Activated CD4-positive, alpha-beta T cell treated with anti-CD3 and anti-CD28 coated beads, Interleukin-2, Interleukin-4, amounts not matched to agents 100 ng/mL and 50 ng/mL, durations not matched to agents 16 hours and 8 hours (primary cell): ENCODE measurements at places on chromosomes 2 and 18.

DNA sequence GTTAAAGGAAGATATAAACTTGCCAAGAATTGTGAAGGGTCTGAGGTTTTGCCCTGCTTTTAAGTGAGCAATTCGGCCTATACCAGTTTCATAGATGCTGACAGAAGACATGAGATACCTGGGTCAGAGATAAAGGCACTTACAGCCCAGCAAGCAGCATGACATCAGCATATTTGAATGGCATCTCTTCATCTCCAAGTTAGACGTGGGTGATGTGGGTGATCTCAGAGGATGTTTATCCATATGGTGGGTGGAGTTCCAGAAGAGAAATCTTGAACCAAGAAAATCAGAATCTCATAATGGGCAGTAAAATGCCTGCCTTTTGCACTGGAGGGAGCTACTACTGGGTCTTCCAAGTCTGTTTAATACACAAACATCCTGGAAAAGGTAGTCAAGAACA is 44.7 kb downstream of the GYPC start:
- DNase-seq: no peak

GRCh38 chr2:26712486-26713465 is 20.3 kb downstream of the KCNK3 start:
- DNase-seq: no peak

DNA sequence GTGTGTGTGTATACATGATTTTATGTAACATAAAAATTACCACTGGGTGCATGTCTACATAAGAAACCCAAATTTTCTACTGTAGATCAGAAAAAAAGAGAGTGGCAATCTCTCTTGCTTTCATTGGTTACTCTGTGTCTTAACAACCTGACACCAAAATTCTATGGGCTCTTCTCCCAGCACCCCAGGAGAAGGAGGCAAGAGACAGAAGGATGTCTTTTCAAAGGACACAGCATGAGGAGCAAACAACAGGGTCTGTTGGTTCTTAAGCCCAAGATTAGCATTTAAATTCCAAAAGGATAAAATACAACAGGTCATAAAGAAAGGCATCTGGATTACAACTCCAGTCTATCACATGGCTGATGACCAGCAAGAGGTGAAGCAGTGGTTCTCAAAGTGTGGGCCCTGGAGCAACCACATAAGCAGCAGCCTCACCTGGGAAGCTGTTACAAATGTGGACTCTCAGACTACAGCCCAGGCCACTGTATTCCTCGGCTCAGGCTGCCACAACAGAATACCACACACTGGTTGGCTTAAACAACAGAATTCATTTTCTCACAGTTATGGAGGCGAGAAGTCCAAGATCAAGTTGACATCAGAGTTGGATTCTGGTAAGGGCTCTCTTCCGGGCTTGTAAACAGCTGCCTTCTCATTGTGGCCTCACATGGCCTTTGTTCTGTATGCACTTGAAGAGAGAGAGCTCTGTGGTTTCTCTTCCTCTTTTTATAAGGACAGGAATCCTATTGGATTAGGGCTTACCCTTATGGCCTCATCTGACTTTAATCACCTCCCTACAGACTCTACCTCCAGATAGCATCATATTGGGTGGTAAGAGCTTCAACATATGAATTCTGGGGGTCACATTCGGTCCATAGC is 79.8 kb upstream of the RNF152 start:
- DNase-seq: no peak

DNA sequence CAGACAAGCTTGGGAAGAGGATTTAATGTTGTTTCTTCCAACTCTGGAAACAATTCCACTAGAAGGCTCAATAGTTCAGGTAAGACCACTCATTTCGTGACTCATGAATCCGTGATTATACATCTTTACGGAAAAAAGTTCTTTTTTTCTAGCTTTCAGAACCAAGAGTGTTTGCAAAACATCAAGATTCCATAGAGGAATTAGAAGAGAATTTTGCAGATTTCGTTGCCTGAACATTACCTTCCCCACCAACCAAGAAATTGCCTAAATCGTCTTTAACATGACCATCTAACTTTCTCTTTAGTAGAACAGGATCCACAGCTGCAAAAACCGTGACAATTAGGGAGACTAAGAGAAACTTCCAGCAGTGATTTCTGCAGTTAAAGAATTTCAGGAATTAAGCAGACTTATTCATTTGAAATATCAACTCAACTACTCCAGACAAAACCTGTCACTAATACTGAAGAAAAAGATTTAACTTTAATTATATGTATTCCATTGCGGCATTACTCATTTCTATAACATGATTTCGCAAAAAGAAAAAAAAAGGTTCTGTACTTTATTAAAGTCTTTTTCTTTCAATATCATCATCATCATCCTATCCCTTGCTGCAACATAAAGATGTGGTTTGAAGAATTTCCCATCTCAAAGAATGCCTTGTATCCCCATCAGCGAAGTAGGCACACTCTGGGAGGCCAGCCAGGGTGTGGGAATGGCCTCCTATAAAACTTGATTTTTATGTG is 1.9 kb upstream of the NAB1 start:
- no peak for DNase-seq

DNA sequence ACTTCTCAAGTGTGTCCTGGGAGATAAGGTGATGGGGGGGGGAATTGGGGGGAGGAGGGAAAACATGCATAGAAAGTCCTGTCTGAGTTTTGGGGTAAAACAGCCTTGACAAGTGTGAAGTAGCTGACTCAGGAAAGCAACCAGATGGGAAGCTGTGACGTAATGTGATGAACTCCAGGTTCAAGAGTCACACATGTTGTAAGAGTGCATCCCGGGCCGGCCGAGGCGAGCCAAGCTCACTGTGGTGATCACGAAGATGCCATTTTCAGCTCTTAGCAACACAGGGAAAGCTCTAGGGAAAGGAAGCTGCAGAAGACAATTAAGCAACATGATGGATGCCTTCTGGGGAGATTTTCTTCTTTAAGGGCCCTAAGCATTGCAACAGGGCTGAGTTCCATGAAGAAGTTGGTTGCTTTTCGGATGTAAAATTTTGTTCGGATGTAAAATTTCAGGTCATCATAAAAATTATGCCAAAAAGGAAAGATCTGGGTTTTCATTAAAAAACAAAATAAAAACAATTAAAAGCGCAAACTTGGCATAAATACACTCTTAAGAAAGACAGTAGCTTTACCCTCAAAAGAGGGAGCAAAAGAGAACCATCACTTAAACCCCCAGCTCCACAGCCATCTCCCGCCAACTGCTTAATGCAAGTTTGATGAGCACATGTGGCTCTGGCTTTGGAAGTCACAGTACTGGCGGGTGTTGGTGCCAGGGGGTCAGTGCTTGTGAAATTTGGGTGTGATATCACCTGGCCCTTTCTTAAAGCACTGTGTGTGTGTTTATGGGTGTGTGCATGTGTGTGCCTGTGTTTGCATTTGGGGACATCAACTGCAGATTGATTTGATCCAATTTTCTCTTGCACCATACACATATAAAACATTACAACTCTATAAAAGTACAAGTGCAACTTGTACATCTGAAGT is 19.1 kb downstream of the SERTAD2 start:
- no peak for DNase-seq

- DNase-seq: no peak
Measured at GRCh38 chr2:208983486-208983885, 440.4 kb upstream of the MAP2 start.

GRCh38 chr18:45580127-45580526 is 35.1 kb upstream of the SLC14A2 start:
- DNase-seq: no peak

GRCh38 chr18:5600378-5601071 is 56.7 kb upstream of the EPB41L3 start:
- no peak for DNase-seq

- no peak for DNase-seq
Measured at GRCh38 chr18:58805467-58806187, 59.0 kb upstream of the ZNF532 start.

- DNase-seq: no peak
Measured at GRCh38 chr18:46502444-46502843, 154.6 kb downstream of the LOXHD1 start.

DNA sequence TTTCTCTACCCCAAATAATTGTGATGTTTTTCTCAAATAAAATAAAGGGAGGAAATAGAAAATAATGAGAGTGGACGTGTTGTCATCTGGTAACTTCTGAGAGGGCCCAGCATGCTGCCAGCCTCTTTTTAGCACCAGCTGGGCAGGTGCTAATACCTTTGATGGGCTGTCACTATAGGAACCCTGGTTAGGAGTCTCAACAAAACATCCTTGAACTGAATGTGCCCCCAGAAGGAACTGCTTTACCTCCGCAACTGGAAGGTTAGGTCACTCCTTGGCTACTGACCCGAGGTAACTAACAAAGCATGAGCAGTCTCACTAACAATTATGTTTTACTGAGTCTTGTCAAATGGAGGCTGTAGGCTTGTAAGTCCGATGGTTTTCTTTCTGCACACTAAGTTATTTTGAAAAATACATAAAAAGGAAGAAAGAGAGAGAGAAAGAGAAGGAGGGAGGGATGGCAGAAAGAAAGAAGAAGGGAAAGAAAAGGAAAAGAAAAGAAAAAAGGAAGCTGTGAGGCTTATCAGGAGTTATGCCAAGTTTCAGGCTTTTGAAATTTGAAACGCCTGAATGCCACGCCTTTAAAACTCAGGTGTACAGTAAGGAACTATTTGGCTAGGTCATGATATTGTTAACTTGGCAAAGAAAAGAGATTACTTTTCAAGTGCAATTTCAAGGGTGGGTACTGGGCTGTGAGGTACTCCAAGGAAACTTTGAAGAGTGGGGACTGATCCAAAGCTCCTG is 91.0 kb downstream of the TGIF1 start:
- DNase-seq: no peak

DNA sequence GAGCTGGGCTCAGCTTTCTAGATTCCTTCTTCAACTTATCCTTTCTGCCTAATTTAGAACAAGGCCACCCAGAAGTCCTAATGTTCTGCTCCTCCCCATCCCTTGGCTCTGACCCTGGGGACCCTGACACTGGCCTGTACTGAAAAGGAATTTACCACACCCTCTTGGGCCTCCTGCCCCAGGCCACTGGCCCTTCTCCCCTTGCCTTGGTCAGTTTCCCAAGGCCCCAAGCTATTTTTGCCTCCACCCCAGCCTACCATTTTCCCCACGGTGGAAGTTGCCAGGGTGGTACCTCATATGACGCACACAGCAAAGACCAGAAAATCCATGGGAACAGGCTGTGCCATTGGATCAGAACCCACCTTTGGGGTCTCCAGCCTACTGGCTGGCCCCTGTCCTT is 72.1 kb downstream of the ZBTB7C start:
- no peak for DNase-seq

DNA sequence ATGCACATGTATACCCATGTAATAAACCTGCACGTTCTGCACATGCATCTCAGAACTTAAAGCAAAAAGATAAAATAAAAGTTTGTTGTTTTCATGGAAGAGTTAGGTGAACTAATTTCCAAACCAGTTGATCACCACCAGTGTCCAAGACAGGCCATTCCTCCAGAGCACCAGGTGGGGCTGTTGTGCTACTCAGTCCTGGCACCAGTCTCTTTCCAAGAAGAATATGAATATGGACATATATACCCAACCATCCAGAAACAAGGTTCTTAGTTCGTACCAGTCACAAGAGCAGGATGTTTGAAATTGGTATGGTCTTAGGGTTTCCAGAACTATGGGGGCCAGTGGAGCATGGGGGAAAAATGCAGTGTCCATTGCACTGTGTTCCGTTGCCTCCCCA is 17.2 kb upstream of the TNP1 start:
- DNase-seq: no peak

DNA sequence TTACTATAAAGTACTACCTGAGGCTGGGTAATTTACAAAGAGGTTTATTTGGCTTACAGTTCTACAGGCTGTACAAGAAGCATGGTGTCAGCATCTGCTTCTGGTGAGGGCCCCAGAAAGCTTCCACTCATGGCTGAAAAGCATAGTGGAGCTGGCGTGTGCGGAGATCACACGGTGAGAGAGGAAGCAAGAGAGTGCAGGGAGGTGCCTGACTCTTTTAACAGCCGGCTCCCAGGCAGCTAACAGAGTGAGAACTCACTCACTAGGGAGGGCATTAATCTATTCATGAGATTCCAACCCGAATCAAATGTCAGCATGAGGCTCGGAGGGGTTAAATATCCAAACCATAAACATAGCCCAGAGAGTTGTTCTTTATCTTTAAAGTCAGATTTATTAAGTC is 117.3 kb downstream of the LDLRAD4 start:
- DNase-seq: no peak
